ENCODE measurements at places on chromosomes 7 and 10.

- DNase-seq = no peak
Observed at GRCh38 chr10:36725581-36726520, 399.5 kb upstream of the ANKRD30A start.

DNA sequence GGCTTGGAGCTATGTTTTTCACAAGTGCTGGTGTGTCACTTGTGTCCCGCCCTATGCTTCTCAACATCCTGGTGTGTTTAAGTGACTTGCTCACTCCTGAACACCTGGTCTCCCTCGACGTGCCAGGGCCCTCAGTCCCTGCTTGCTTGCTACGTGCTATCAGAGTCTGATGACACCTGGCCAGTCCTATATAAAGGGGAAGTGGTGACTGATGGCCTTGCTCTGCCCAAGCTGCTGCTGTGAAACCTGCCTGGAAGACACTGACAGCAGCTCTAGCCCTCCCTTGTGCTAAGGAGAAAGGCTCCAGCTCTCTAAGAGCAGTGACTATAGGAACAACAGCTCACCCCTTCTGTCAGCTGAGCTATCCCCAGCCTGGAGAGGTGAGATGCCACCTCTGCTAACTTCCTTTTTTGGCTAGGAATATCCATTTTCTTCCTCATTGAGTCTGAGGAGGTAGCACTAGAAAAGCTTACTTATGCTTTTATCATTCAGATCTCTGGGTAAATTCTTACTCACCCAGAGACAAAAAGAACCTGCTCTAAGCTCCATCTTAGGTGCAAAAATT is 77.2 kb upstream of the PLXNA4 start:
- no peak for DNase-seq

- DNase-seq = no peak
Observed at GRCh38 chr10:112716924-112717413, 233.1 kb upstream of the TCF7L2 start.

DNA sequence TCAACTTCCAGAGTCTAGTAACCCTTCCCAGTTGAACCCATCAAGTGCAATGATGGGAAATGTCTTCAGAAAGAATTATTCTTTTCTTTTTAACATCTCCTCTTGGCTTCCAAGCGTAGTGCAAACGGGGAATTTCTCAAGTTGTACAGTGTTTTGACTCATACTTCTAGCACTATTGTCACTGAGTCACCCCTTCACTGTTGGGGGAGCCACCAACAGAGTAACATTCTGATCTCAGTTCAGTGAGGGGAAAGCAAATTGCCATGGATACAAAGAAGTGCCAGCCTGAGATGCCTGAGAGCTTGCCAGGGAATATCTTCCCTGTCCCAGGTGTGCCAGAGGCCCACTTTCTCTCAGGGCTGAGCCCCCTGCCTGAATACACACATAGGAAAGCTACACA is 31.0 kb downstream of the CYP3A5 start:
- DNase-seq = no peak

GRCh38 chr7:104903846-104904245 is 110.2 kb upstream of the KMT2E start:
- DNase-seq = no peak

DNA sequence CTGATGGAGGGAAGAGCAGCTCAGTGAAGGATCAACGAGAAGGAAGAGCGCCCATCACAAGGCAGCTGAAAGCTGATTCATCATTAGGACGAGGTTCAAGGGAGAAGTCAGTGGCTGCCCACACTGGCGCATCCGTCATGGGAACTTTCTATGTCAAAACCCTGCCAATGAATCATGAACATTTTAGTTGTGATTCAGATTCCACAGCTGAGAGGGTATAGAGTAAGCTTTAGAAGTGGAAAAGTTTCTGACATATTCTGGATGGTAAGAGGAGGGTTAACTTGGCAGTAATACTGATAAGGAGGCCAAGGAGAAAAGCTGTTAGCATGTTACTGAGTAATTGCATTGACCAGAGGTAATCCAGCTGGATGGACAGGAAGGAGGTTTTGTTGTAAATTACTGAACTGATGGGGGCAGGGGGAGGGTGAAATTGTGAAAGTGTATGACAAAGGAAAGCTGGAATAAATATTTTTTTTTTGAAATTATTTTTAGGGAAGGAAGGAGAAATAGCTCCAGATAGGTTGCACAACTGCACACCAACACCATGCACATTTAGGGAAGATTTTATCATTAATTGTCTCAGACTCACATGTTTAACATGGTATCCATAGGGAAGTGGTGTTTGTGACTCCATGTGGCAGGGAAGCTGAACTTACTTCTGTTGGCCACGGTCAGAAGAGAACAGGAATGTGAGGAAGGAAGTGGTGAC is 78.3 kb upstream of the NRP1 start:
- no peak for DNase-seq

- no peak for DNase-seq
Observed at GRCh38 chr10:55062349-55062748, 261.3 kb upstream of the PCDH15 start.

GRCh38 chr10:11227103-11227502 is 209.4 kb downstream of the CELF2 start:
- no peak for DNase-seq

DNA sequence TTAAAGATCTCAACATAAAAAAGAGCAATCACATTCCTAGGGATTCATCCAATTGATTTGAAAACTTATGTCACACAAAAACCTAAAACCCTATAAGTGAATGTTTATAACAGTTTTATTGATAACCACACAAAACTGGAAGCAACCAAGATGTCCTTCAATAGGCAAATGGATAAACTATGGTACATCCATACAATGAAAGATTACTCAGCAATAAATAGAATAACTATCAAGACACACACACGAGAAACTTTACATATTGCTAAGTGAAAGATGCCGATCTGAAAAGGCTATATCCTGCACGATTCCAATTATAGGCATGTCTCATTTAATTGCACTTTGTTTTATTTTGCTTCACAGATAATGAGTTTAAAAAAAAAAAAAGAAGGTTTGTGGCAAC is 83.3 kb downstream of the ATE1 start:
- DNase-seq = no peak

GRCh38 chr7:76191783-76192240 is 9.9 kb upstream of the SRRM3 start:
- DNase-seq = no peak

DNA sequence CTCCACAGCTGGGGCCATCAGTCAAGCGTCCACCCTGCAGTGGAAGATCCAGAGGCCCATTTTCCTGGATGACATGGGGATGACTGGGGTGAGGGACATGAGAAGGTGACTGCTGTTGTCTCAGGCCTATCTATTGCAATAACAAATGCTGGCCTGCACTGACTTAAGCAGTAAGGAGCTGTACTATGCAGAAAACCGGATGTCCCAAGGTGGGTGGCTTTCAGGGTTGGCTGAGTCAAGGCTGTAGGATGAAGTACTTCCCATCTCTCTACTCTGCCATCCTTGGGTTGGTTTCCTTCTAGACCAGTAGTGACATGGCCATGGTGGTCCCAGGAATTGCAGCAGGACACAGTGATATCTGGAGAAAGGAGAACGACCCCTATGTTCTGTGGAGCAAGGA is 48.1 kb downstream of the NEURL1 start:
- DNase-seq = no peak
